ENCODE measurements at places on chromosomes 13 and 19.

DNA sequence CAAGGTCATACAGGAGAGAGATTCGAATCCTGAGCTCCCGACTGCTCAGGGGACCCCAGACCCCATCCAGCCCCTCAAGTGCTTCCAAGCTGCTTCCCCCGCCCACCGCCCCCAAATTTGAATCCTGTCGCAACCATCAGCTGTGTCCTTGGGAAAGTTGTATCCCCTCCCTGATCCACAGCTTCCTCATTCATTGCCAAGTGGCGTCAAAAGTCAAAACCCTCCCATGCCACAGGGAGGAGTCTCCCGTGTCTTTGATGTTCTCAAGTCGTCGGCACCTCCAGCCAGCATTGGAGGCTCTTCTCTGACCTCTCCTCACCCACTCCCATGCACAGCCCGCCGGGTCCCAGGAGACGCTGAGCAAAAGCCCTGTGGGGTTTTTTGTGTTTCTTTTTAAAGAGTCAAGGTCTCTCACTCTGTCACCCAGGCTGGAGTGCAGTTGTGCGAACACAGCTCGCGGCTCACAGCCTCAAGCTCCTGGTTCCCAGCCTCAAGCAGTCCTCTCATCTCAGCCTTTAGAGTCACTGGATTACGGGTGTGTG lies 2.8 kb upstream of the IFI30 start:
- no peak for DNase-seq

- no peak for DNase-seq
These were observed 27.2 kb downstream of the FOXO1 start for GRCh38 chr13:40639221-40639681.

GRCh38 chr13:22235950-22236290 lies 565.0 kb downstream of the FGF9 start:
- DNase-seq, result no peak

DNA sequence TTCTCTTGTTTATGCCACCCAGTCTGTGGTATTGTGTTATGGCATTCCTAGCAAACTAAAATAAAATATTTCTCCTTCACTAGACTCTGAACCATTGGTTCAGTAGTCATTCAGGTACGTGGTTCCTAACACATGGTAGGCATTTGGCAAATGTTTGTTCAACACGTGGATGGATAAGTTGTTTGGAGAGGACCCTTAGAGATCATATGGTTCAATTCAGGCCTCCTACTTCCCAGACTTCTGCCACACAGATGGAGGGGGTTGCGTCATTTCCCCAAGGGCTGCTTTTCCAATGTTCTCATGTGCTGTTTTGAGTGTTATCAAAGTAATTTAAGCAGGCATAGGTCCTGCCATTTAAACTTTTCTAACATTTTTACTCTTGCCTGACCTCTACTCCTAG lies 6.7 kb downstream of the CXCL17 start:
- DNase-seq, result no peak

DNA sequence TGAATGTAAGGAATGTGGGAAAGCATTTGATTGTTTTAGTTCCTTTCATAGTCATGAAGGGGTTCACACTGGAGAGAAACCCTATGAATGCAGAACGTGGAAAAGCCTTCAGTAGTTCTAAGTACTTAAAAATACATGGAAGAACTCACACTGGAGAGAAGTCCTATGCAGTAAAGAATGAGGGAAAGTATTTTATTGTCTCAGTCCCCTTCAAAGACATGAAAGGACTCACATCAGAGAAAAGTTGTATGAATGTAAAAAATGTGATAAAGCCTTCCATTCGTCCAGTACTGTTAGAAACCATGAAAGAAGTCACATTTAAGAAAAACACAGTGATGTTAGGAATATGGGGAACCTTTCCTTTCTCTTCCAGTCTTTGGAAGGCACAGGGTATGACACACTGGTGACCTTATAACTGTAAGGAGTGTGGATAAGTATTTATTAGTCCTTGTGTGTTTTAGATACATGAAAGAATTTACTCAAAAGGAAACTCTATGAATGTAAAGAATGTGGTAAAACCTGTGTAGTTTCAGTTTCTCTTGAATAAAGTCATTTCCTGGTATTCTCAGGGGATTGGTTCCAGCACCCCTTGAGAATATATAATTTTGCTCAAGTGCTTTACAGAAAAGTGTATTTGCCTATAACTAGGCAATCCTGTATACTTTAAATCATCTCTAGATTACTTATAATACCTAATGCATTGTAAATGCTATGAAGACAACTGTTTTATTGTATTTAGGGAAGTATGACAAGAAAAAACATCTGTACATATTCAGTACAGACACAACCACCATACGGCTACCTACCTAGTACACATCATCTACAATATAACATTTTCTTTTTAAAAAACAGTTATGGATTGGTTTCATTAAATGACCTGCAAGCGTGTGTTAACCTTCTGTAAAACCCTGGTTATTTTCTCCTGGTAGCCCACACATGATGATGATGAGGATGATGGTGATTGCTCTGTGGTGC lies 52.8 kb downstream of the ZNF823 start:
- no peak for DNase-seq

DNA sequence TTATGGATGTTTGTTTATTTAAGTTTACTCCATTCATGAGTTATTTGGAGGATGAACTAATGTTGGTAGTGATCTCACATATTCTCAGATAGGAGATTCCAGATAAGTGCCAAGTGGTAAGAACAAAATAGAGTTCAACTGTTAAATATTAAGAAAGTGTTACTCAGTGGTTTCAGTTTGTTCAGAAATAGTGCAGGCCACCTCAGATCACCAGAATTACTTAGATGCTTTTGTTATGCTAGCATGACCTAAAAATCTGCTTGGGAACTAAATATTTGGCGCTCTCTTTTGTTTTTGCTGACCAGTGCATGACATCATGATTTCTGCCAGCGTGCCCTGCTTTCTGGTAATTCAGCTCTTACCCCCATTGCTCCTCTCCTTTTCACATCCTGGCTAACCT lies 15.6 kb downstream of the CLDN10 start:
- DNase-seq, result no peak

DNA sequence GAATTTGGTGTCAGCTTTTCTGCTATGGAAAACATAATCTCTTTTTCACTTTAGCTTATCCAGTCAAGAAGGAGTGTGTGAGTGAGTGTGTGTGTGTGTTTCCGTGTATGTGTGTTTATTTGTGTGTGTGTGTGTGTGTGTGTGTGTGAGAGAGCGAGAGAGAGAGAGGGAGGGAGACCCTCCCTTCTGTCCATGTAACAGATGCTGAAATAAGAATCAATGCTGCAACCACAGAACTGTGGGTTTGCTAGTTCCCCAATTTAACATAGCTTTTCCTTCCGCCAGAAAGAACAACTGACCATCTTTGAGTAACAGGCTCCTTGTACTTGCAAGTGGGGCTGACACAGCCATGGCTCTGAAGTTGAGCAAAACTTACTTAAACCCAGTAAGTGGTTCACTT lies 5.2 kb downstream of the LCP1 start:
- no peak for DNase-seq

DNA sequence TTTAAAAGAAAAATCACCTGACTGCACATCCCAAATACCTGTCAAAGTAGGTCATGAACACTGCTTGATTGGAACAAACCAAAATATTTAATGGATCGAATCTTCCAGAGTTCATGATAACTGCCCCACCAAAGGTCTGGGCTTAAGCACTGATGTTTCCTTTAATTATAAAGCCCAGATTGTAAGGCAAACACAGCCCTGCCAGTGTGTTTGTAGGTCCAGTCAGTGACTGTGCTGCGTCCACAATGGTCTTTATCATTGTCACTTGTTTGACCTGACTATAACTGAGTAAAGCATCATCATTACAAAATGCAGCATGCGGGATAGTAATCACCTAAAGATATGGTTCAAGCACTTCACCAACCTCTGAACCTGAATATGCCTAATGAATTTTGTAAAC lies 63.3 kb downstream of the IRS2 start:
- no peak for DNase-seq

DNA sequence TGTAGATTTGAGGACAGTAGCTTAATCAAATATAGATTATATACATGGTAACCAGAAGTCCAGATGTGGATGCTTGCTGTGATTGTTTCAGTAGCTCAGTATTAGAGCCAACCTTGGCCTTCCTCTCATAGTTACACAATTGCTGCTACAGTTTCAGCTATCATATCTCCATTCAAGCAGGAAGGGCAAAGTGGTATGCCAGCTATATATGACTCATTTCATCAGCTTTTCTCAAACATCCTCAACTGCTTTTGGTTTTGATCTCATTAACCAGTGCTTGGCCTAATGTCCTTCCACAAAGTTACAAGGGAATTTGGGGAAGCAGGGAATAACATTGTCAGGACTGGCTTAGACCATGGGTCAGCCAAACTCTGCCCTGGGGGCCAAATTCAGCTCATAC lies 73.0 kb upstream of the MAB21L1 start:
- DNase-seq, result no peak

DNA sequence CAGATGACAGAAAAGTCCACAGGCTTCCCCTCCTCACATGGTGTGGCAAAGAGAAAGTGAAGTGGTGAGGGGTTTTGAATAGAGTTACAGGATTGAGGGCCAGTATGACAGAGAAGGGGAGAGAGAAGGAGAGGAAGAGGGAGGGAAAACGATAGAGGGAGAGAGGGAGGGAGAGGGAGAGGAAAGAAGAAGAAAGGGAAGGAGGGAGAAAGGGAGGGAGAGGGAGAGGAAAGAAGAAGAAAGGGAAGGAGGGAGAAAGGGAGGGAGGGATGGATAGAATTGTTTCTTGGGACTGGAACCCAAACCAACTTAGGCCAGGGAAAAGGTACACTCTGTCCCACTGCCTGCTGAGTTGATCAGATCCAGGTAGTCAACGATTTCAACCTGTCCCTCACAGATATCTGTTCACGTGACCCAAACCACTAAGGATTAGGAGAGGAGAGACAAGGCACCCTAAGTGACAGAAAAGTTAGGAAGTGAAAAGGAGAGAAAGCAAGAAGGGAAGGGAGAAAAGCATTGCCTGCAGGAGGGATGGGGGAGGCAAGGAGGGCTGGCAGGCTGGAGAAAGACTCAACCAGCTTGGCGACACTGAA lies 8.1 kb upstream of the IGFL3 start:
- no peak for DNase-seq

GRCh38 chr13:40485611-40486517 lies 180.6 kb downstream of the FOXO1 start:
- DNase-seq, result peak; percentile 43

GRCh38 chr13:60836821-60837220 lies 439.8 kb downstream of the TDRD3 start:
- no peak for DNase-seq

- peak; percentile 29 for DNase-seq
These were observed 7.8 kb downstream of the ZNF600 start for GRCh38 chr19:52778811-52779210.

GRCh38 chr19:45767881-45768654 lies 984 bp downstream of the SIX5 start:
- DNase-seq, result no peak

GRCh38 chr13:65063753-65064152 lies 2166.4 kb downstream of the PCDH9 start:
- no peak for DNase-seq

GRCh38 chr13:97911311-97912138 lies 42.0 kb upstream of the IPO5 start:
- DNase-seq, result no peak

DNA sequence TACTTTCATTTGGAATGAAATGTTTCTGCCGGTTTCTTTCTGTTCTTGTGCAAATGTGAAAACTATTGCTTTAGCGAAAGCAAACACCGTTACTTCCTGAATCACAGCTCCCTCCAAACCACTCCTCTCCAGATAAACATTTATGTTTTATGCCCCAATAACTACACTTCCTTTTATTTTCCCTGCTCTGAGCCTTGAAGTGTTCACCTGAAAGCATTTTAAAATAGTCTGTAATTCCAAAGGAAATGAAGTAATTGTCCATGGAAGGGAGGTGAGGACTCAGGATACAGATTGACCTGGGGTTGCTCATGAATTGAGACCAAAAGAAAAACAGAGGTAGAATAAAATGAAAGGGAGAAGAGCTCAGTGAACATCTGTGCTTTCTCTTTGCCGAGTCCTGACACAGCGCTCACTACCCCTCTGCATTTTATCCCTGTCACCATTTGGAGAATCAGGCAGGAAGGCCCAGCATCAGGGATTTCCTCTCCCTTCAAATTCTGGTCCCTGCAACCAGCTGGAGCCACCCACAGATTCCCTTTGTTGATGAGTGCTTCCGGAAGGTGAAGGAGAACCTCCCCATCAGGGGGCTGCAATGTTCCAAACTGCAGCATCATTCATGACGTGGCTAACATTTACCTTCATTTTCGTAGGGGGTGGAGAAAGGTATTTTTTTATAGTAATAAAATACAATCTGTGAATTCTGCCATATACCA lies 171.9 kb downstream of the ITGBL1 start:
- no peak for DNase-seq

- DNase-seq, result no peak
These were observed 29.9 kb upstream of the F7 start for GRCh38 chr13:113075711-113076110.

- DNase-seq, result no peak
These were observed 1.5 kb upstream of the ECSIT start for GRCh38 chr19:11530432-11530831.

DNA sequence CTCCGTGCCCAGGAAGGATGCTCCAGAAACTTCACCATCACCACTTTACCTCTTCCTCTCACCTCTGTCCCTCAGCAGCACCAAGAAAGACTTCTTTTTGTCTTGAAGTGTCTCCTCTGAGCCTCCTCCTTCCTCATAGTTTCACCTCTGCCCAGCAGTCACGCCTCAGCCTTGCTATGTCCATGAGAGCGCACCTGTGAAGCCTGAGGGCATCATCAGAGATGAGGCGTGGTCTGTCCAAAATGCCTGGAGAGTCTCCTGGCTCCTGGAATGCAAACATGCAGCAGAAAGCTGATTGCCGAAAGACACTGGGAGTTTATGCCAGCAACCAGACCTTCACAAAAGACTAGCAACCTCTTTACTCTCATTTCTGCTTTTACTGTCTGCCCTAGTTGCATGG lies 336.6 kb downstream of the TEX29 start:
- no peak for DNase-seq

DNA sequence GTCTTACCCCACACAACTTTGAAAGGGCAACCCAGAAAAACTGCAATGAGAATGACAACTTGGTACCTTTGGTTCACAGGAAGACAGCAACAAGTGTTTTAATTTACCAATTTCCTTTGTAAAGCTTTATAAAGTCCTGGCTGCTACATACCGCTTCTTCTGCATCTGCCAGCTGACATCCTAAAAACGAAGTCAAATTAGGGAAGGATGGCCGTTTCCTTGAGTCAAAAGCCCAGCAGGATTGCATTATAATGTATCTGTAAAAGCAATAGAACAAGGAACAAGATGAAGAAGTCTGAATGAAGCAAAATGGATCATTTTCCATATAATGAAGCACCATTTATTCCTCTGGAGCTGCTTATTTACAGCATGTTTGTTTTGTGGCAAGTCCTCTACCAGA lies 25.8 kb upstream of the URAD start:
- no peak for DNase-seq

All from stimulated activated CD8-positive, alpha-beta memory T cell treated with anti-CD3 and anti-CD28 coated beads, Interleukin-7, amount 100 ng/mL, for 4 hours (primary cell).